ENCODE measurements at places on chromosomes 13 and 19.

GRCh38 chr13:113544071-113544891, 40.3 kb upstream of the TFDP1 start:
- DNase-seq = no peak

GRCh38 chr13:30375265-30375835, 46.9 kb upstream of the UBE2L5 start:
- no peak for DNase-seq

DNA sequence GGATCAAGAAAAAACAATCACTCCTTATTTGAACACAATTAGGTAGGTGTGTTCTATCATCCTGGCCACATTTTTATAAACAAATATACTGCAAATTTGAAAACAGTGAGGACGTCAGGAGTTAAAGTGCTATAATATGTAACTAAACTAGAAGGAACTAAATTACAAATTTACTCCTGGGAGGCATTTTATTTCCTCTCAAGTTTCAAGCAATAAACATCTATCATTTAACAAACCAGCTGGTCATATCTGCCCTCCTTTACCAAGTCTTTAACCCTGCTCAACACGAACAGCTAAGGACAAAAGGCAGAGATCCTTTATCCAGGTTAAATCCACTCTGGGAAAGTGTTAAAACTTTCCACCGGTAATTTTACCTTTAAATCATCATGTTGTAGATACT, 26.5 kb downstream of the ANKRD10 start:
- no peak for DNase-seq

DNA sequence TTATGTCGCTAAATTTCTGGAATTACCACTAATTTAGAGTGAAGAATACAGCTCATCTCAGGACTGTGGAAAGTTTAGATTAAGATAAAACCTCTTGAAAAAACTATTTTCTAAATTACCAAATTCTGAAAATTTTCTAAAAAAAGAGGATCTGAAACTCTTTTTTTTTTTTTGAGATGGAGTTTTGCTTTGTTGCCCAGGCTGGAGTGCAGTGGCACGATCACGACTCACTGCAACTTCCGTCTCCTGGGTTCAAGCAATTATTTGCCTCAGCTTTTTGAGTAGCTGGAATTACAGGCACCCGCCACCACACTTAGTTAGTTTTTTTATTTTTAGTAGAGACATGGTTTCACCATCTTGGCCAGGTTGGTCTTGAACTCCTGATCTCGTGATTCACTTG, 16.6 kb upstream of the ZNF253 start:
- no peak for DNase-seq

GRCh38 chr19:55088543-55089341, 13.1 kb downstream of the EPS8L1 start:
- DNase-seq = no peak

DNA sequence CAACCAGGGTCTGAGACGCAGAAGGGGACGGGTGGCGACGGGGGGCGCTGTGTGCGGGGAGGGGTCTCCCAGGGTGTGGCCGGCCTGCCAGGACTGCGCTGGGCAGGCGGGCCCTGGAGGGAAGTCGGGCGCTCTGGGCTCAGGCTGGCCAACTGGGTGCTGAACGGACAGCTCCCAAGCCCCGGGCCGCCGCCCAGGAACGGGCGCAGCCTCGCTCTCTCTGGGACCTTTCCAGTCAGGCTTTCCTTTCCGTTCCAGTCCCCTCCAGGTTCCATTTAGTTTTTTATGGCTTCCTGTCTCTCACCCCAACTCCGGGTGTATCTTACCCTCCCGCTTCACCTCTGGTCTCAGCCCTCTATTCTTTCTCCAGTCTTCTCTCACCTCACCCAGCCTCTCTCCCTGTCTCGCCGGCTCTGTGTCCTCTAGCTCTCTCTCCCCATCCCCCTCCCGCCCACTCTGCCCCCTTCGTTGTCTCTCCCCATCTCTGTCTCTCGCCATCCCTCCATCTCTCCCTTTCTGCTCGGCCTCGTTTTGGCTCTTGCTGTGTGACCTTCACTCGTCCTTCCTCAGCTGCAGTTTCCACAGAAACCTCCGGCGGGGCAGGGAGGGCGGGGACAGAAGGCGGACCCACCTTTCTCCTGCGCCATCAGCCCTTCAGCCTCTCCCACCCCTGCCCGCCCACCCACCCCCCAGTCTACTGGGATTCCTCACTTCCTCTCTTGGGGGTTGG, 3.3 kb upstream of the ATP1A3 start:
- no peak for DNase-seq

DNA sequence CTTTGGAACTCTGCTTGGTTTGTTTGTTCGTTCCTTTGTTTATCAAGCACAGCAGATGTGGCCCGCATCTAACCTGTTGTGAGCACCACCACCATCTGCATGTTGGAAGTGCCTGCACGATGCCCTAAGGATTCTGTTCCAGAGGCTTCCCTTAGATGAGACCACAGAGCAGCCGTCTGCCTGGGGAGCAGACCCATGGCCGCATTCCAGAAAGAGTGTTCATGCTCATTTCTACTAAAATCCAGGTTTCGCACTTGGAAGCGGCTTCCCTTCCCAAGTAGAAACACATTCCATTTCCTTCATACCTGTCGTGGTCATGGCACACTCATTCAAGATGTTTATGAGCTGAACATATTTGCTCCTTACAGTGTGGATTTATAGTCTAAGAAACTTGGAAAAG, 27.2 kb downstream of the COL4A2 start:
- no peak for DNase-seq
